A549 (cell line): ENCODE measurements at places on chromosomes 3 and 15.

GRCh38 chr15:66765478-66766281, 63.6 kb downstream of the SMAD6 start:
- peak; percentile 97 for DNase-seq

DNA sequence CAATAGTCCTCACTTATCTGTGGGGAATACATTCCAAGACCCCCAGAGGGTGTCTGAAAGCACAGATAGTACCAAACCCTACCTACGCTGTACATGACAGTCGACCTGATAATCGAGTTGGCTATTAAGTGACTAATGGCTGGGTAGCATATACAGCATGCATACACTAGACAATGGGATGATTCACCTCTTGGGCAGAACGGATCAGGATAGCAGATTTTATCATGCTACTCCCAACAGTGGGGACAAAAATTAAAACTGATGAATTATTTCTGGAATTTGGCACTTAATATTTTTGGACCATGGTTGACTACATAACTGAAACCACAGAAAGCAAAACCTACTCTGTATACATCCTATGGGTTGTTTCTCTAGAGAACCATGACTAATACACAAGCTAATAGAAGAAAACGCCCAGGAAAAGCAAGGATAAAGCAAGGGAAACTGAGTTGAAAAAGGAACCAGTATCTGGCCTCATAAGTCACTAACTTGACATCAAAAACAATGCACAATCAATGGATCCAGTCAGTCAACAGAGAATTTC, 15.5 kb downstream of the ATG3 start:
- no peak for DNase-seq

- no peak for DNase-seq
These were observed 2.4 kb downstream of the PSMA4 start for GRCh38 chr15:78542647-78543046.

DNA sequence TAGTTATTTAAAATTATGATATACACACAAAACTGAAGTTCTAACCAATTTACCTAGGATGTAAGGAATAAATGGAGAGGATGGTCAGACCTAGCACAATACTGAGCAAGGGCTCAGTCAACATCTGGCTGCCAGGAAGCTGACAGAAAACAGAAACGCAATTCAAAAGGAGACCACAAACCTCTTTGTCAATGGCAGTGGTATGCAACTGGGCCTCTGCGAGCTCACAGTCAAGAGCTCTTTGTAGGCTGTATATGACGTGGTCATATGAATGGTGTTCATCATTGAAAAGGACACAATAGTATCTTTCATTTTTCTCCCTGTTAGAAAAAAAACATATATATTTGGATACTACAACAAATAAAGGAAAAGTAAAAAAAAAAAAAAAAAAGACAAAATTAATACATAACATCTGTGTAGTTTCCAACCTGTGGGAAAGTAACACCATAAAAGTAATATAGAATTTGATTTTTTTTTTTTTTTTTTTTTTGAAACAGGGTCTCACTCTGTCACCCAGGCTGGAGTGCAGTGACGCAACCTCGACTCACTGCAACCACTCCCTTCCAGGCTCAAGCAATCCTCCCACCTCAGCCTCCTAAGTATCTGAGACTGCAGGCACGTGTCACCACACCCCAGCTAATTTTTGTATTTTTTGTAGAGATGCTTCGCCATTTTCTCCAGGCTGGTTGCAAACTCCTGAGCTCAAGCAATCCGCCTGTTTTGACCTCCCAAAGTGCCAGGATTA, 37.9 kb downstream of the UBR1 start:
- DNase-seq = no peak

- DNase-seq = no peak
These were observed 146.4 kb upstream of the LIPC start for GRCh38 chr15:58285212-58285920.

- DNase-seq = no peak
These were observed 21.5 kb downstream of the MRPS25 start for GRCh38 chr3:15043408-15044171.

- no peak for DNase-seq
These were observed 129.3 kb upstream of the CD96 start for GRCh38 chr3:111412656-111413055.

- no peak for DNase-seq
These were observed 79.1 kb downstream of the TOP2B start for GRCh38 chr3:25585361-25586166.

DNA sequence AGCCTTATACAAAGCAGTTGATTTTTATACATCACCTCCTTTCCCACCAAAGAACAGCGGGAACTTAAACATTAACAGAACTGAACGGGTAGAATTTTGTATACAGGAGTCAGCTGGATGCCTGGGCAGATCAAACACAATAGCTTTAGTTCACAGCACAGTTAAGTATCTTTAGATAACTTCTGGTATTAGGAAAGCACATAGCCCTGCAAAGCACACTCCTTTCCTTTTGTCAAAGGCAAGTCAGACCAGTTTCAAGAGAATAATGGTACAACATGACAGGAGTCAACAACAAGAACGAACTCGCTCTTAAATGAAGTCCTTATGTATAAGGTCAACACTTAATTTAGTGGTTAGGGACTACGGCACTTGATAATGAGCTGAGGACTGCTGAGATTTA, 26.3 kb downstream of the ABCC5 start:
- no peak for DNase-seq

- DNase-seq = no peak
These were observed 92.4 kb downstream of the MEGF11 start for GRCh38 chr15:66161108-66161507.

GRCh38 chr3:49937090-49937489, 2.9 kb upstream of the RBM6 start:
- DNase-seq = no peak

GRCh38 chr3:104523136-104523535, 843.6 kb upstream of the ALCAM start:
- DNase-seq = no peak

DNA sequence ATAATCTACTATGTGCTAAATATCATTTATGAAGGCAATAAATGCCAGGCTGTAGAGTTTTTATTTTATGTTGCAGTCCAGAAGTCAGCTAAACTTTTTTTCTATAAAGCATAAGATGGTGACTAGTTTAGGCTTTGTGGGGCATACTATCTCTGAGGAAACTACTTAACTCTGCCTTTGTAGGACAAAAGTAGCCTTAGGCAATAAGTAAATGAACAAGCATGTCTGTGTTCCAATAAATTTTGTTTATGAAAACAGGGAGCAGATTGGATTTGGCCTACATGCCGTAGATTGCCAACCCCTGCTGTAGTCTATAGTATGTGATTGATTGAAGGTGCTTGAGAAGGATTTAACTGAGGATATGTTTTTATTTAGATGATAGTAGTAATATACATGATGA, 502.5 kb upstream of the NAALADL2 start:
- DNase-seq = no peak

- DNase-seq = no peak
These were observed 147.7 kb downstream of the VGLL4 start for GRCh38 chr3:11495948-11496557.

DNA sequence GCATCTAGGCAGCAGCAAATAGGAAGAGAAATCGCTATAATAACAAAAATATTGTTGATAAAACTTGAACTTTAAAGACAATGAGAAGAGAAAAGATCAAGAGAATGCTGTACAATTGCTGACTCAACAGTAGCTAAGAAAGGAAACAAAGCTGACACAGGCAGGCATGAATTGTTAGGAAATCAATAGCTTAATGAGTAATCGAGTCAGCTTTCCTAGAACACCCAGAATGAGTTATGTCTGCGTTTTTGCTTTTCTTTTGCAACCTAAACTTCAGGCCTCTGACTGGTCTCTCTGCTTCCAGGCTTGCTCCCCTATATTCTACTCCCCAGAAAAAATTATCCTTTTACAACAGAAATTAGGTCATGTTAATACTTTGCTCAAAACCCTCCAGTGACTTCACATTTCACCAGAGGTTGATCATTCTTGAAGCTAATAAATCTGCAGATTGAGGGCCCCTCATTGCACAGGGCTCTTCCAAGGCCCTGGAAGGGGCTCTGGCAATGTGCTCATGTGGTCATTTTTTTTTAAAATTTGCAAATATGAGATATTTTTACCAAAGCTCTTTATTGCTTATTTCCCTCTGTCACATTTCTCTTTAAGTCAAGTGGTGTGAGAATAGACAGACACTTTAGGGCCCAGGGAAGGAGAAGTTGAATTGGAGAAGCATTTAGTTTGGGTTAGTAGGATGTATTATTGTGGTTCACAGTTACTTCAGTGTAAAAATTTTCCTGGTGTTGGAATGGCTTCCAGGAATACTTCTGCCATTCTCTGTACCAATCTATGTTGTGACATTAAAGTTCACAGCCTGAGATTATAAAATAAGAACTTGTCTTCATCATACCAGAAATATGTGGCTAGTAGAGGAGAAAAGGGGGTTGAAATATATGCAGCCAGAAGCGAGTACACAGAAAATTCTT, 116.3 kb downstream of the TMCO5A start:
- no peak for DNase-seq
